SK-MEL-5 (cell line): ENCODE measurements at places on chromosomes 3 and 15. TPM values are rescaled to one million over a fixed set of nuclear protein-coding genes. Genes with fewer than 3 reads are reported as not detected.

Gene ZNF620
- total RNA-seq: 2.2 and 2.3 TPM in 2 replicates

Gene SMARCC1
- total RNA-seq: 39.5 and 52.0 TPM in 2 replicates

Gene CYP1A1
- 2.7 and 5.7 TPM in 2 replicates for total RNA-seq

Gene ZNF621
- total RNA-seq: 6.8 and 8.3 TPM in 2 replicates

Gene SPSB4
- 0.08 TPM in 1 of 2 replicates, not detected in the other for total RNA-seq

Gene AP2M1
- 353 and 355 TPM in 2 replicates for total RNA-seq

Gene OTOL1
- total RNA-seq: 0.16 and 0.32 TPM in 2 replicates

Gene CSPG5
- total RNA-seq: 3.8 and 4.3 TPM in 2 replicates

Gene CDHR4
- not detected in 2 replicates for total RNA-seq

Gene KIF23
- 61.8 and 63.0 TPM in 2 replicates for total RNA-seq

Gene FBXO40
- total RNA-seq: 0.05 and 0.08 TPM in 2 replicates

Gene GNAT1
- not detected in 2 replicates for total RNA-seq

Gene CCDC71
- total RNA-seq: 25.3 and 25.5 TPM in 2 replicates

Gene CYP19A1
- 0.13 TPM in 1 of 2 replicates, not detected in the other for total RNA-seq

Gene MORC1
- total RNA-seq: 0.11 TPM in 1 of 2 replicates, not detected in the other

Gene GPR15
- not detected in 2 replicates for total RNA-seq

Gene GABRA5
- 11.1 and 11.6 TPM in 2 replicates for total RNA-seq

Gene ITIH3
- total RNA-seq: 0.26 TPM in 1 of 2 replicates, not detected in the other

Gene CCR3
- total RNA-seq: not detected in 2 replicates

Gene LRRN1
- 0.03 TPM in 1 of 2 replicates, not detected in the other for total RNA-seq

Gene CHRFAM7A
- total RNA-seq: 0.40 and 1.9 TPM in 2 replicates

Gene IQCH
- 4.3 and 4.6 TPM in 2 replicates for total RNA-seq

Gene RCN2
- total RNA-seq: 114 and 132 TPM in 2 replicates

Gene NMD3
- total RNA-seq: 52.2 and 62.9 TPM in 2 replicates

Gene STRIT1
- not detected in 2 replicates for total RNA-seq

Gene MCTP2
- total RNA-seq: 18.3 and 20.5 TPM in 2 replicates

Gene FMN1
- 87.0 and 96.0 TPM in 2 replicates for total RNA-seq

Gene RASL12
- not detected in 2 replicates for total RNA-seq

Gene ATP10A
- 7.1 TPM in 2 replicates for total RNA-seq

Gene GADL1
- total RNA-seq: 0.24 and 0.37 TPM in 2 replicates

Gene ISLR2
- not detected in 2 replicates for total RNA-seq

Gene AP3B2
- 0.74 and 1.5 TPM in 2 replicates for total RNA-seq

Gene LTK
- total RNA-seq: 0.08 TPM in 1 of 2 replicates, not detected in the other

Gene SLC9A9
- 0.45 and 0.64 TPM in 2 replicates for total RNA-seq

Gene C2CD4A
- not detected in 2 replicates for total RNA-seq

Gene MAGEL2
- 0.88 and 0.95 TPM in 2 replicates for total RNA-seq

Gene IGSF10
- total RNA-seq: 0.03 and 0.16 TPM in 2 replicates

Gene TTC21A
- 0.95 and 1.7 TPM in 2 replicates for total RNA-seq

Gene STXBP5L
- 2.0 and 2.8 TPM in 2 replicates for total RNA-seq

Gene NCEH1
- total RNA-seq: 4.4 and 6.2 TPM in 2 replicates

Gene STT3B
- 187 and 198 TPM in 2 replicates for total RNA-seq

Gene GOLGA8M
- total RNA-seq: not detected in 2 replicates

Gene COL6A5
- total RNA-seq: not detected in 2 replicates

Gene ZNF660
- total RNA-seq: 0.03 TPM in 2 replicates
